ENCODE measurements at places on chromosomes 3 and 15.
A peak's percentile ranks its signal among the peaks of the same experiment; 100 is the strongest.

DNA sequence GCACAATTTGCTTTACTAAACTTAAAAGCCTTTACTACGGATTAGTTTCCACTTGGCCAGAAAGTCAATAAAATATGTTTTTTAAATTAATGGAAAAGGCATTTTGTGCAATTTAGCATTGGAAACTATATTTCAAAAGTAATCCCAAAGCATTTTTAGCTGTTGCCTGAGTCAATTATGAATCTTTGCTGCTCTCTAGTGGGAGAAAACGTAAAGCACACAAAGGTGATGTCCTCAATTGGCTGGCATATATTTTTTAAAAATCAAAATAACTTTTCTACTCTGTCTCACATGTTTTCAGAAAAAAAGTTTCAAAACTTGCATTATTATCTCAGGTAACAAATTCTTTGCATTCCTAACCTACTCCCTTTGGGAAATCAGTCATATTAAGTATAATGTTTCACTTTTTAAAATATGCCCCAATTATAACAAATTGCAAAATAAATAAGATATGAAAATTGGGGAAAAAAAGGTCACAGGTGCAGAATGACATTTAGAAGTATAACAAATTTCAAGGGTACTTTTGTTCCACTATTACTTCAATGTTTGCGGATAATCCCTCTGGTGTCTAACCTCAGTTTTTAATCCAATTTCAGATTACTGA, 47.2 kb upstream of the TEX55 start:
- no peak for DNase-seq

DNA sequence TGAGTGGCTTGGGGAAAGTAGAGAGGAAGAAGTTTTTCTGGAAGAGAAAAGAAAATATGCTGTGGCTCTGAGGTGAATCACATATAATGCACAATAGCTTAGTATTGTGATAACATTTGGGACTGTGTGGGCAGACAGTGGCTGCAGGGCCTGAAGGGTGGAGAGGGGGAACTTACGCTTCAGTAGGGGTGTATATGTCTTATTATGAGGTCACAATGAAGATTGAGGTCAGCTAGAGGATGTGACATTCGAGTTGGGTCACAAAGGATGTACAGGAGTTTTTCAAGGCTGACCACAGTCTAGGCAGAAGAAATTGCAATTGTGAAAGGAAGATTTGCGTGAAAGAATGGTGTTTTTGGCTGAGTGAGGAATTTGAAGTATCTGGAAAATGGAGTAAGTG, 414.8 kb downstream of the LPP start:
- no peak for DNase-seq

GRCh38 chr15:73688455-73688854, 4.3 kb downstream of the CD276 start:
- DNase-seq = no peak

- peak; percentile 57 for DNase-seq
Measured at GRCh38 chr3:20080956-20081554, 40.8 kb downstream of the KAT2B start.

DNA sequence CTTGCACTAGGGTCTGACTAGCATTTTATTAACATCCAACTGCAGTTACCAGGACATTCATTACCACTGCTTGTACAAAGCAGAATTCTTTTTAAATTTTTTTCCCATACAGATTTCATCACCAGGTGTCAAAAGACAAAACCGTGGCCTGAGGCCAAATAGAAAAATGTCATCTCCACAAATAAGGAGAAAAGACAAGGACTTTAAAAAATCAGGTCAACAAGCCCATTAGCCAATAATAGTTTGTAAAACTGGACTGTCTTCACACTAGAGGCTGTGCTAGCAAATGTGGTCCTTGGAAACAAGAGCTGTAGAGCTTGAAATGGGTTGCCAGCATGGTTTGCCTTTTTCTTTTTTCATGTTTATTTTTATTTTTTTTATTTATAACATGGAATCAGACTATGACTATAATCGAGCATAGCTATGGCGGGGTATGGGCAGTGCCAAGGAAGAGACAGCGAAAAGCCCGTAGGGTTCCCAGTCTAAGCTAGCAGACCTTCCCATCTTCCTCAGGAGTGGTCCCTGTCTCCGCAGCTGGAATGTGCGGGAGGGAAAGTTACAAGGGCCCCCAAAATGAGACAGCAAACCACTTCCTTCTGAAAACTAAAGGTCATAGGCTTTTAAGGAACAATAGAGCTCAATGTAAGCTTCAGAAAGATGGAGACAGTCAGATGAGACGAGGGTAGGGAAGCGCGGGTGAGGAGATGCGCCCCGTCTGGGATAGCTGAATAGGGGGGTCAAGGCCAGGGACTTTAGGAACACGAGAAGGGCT, 1.5 kb downstream of the PTPN9 start:
- DNase-seq = peak; percentile 13

GRCh38 chr3:113625834-113626233, 70.6 kb downstream of the USF3 start:
- no peak for DNase-seq

Data from activated CD4-positive, alpha-beta memory T cell treated with anti-CD3 and anti-CD28 coated beads for 36 hours (primary cell).